ENCODE measurements at places on chromosomes 11 and 22.

DNA sequence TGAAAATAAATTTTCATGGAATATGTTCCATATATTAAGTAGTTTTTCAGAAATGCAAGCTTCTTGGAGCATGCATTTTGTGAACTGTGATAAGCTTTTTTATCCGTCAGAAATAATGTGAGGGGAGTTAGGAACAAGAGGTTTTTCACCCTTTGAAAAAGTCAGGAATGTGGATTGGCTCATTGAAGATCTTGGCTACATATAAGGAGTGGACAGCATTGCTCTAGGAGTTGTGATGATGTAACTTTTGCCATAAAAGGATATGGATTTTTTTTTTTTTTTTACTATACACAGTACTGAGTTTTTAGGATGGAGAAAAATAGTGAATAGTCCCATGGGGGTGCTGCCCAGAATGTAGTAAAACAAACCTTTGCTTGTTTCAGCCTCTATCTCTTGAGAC is 180.2 kb downstream of the NAV2 start:
- no peak for DNase-seq

- DNase-seq = no peak
These were observed 383.5 kb upstream of the CADM1 start for GRCh38 chr11:115887727-115888126.

DNA sequence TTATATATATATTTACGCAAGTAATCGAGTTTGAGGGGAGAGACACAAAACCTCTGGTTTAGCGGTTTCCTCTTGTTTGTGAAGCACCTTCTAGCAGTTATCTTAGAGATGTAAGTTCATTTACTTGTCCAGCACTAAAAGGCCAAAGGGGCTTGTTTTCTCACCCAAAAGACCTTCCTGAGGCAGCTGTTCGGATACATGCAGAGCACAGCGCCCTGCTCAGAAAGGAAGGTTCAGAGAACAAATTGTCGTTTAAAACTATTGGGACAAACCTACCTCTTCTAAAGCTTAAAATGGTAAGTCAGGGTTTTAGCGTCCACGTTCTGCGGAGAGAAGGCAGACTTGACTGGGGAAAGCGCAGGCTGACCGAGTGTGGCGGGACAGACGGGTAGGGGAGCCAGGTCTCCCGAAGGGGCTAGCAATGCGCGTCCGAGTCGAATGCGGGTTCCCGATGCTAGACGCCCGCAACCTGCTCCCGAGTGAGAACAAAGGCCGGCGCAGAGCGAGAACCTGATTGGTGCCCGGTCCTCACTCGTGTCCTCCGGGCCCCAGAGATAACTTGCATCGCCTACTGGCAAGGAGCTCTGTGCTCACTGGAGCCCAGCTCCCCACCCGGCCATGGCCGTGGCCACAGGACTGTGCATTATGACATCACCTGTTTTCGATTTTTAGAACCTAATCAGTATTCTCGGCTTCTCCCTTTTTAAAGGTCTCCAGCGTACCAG is 1.0 kb upstream of the SESN3 start:
- peak; percentile 30 for DNase-seq

GRCh38 chr11:77322926-77323590 is 21.6 kb upstream of the GDPD4 start:
- no peak for DNase-seq

GRCh38 chr22:24040946-24041345 is 29.8 kb downstream of the CABIN1 start:
- DNase-seq = no peak

DNA sequence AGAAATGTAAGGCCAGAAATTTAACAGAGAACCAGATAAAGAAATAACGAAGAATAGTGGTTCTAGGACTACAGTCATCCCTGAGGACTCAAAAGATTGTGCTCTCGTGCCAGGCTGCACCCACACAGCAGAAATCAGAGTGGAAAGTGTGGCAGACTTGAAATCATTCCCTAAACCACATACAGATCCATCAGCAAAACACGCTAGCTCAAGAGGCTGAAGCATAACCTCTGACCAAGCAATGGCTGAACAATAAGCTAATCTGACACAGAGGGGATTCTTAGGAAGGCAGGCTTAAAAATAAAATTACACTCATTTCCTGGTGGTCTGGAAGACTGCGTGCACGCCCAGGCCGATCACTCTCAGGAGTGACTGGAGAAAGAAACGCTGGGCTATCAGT is 19.0 kb downstream of the NCF4 start:
- DNase-seq = no peak

DNA sequence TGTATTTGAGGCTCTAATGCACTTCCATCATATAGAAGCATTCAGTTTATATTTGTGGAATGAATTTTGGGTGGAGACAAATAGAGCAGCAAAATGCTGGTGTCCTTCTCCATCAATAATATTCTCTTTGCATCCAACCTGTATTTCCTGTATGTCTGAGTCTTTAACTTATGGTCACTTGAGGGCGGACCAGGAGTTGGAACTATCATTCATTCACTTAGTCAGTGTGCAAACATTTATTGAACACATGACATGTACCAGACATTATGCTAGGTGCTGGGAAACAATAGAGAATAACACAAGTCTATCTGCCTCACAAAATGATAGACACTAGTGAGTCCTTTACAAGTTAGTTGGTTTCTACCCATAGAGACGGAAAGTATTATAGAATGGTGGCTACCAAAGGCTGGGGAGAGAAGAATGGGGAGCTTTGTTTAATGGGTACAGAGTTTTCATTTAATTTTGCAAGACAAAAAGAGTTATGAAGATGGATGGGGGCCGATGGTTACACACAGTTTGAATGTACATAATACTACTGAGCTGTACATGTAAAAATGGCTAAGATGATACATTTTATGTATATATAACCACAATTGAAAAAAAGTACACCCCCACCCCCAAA is 4.6 kb upstream of the TMEM123 start:
- DNase-seq = no peak

DNA sequence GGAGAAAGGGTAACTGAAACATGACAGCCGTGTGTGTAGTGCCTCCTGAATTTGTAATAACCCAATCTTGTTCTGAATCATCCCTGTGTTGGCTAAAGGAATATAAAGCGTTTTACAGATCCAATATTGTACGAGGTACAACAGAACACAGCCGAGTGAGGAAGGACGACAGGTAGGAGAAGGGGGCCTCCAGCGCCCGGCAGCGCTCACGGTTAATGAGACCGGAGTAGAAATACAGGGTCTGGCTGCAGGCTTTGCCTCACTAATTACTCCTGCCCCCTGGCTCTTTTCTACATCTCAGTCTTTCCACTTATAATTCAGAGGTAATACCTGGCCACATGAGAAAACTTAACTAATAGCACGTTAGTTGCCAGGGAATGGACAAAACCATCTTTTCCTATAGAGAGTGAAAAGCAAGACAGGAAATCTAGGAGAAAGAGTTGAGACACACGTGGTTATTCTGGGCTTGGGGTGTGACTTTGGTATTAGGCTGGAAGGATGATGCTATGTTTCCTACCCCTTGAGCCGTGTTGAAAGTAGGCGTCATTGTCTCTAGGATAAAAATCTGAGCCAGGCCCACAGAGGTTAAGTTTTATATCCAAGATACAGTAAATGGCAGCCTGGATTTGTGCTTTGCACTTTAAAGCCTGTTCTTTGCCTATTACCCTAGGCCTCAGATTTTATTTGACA is 54.1 kb downstream of the GRIK4 start:
- no peak for DNase-seq

DNA sequence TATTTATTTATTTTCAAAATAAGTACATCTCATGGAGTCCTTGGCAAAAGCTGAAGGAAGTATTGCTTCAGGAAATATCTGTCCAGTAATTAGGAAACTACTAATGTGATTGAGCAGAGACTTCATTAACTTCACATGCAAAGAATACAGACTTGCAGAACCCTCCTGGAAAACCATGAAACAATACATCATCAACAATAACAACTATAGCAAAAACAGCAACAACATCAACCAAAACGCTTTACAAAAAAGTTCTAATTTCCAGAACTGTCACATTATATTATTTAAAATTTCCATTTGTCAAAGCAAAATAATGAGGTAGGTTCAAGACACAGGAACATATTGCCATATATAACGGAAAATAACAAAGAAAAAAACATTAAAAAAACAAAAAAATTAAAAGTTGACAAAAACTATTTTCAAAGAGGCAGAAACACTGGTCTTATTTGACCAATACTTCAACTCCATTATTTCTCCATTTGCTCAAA is 79.8 kb upstream of the TOP3B start:
- DNase-seq = no peak

GRCh38 chr11:71140206-71140919 is 112.0 kb downstream of the SHANK2 start:
- no peak for DNase-seq

DNA sequence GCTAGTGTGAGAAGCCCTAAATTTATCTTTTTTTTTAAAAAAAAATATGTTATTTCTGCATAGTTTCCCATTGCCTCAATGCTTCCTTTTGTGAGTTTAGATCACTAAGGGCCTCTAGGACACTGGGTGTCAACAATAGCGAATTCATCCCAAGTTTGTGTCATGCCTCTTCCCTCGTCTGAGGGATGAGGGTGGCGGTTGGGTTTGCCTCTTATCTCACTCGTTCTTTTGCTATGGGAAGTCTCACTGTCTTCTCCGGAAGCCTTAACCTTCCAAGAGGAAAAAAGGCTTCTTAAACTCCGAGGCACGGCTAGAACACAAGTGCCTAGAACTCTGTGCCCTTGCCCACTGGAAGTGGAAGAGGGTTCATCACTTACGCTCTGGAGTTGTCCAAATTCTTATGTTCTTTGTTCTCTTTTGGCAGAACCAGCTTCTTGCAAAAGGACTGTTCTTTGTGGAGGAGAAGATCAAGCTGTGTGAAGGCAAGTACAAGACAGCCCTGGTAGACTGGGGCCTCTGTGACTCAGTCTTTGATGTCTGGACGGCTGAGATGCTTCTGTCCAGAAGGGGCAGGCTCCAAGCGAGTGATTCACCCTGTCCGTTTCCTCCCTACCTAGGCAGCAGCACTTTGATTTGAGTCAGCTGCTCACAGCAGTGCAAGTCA is 78.5 kb downstream of the TRAF6 start:
- peak; percentile 82 for DNase-seq

DNA sequence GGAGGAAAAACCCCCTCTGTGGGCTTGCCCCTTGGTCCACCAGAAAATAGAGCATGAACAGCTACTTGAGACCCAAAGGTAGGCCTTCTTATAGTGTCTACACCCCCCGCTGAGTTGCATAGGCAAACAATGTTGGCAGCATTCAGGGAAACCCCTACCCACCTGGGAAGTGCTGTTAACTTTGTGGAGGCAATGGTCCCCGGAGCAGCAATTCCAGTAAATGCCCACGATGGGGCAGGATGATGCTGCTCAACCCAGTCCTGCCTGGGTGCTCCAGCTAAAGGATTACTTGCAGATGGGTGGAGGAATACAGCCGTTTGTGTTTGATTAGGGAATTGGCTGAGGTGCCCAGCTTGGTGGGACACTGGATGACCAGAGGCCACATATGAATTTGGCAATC is 381.3 kb upstream of the ANO5 start:
- DNase-seq = no peak

DNA sequence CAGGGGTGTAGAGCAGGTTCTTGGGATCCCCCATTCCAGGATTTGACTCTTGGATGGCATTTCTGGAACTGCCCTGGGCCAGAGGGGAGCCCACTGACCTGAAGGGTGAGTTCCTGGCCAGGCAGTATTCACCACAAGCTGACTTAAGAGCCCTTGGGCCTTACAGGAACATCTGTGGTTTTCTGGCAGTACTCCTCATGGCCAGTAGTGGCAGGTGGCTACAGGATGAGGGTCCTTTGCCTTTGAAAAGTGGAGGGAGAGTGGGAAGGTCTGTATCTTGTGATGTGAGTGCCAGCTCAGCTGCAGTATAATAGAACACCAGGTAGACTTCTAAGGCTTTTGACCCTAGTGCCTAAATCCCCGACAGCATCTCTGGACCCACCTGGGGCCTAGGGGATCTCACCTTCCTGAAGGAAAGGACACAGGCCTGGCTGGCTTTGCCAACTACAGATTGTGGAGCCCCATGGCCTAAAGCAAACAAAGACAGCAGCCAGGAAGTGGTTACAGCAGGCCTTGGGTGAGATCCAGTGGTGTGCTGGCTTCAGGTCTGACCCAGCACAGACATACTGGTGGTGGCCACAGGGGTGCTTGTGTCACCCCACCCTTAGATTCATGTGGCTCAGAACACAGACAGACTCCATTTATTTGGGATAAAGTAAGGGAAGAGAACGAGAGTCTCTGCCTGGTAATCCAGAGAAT is 9.0 kb downstream of the OR51S1 start:
- DNase-seq = no peak

- no peak for DNase-seq
These were observed 21.2 kb downstream of the SLC5A12 start for GRCh38 chr11:26700574-26701235.

GRCh38 chr22:43346521-43346929 is 3.4 kb upstream of the SCUBE1 start:
- no peak for DNase-seq

- no peak for DNase-seq
These were observed 8.2 kb downstream of the ALX4 start for GRCh38 chr11:44301564-44302271.

DNA sequence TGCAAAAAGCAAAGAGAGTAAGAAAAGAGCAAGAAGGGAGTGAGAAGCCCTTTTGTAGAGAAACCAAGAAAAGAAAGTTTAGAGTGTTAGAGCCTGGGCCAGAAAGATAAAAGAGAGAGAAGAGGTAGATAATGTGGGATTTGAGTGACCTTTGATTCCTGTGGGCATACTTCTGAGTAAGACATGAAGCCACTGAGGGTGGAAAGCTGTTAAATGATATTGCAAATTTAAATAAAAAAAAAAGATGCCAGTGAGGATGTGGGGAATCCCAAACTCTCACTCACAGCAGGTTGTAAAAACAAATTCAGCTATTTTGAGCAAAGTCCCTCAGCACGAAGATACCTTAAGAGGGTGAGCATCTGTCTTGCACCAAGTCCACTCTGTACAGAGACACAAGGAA is 59.4 kb upstream of the TOP3B start:
- DNase-seq = no peak

DNA sequence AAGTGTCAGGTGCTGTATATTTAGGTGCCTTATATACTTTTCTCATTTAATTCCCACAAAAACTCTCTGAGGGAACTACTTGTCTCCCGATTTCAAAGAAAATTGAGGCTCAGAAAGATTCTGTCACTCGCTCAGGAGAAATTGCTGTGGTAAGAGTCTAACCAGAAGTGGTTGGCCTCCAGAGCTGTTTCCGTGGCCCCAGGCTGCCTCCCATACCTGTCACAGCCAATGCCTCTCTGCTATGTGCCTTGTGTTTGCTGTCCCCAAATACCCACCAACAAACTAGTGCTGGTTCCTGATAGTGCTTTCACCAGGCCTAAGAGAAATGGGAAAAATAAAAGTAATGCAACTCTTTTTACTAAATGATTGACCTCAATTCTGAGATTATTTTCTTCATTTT is 21.0 kb upstream of the TMEM86A start:
- DNase-seq = no peak

GRCh38 chr11:109964487-109964886 is 128.7 kb upstream of the ZC3H12C start:
- no peak for DNase-seq

DNA sequence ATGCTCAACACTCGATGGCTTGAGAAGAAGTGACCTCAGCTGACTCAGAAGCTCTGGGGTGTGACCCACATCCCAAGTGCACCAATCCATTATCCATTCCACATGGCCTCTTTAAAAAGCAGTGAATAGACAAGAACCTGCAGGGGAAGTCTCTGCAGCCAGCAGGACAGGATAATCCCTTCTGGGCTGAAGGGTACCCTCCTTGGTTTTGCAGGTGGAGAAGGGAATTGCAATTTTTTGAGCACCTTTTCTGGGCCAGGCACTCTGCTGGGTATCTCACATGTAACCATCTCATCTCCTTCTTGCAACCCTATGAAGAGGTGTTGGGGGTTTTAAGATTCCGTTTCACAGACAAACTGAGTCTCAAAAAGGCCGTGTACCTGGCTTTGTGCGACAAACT is 76.6 kb downstream of the MYO18B start:
- no peak for DNase-seq
